H9 (cell line): ENCODE measurements at places on chromosomes 5 and 9. TPM values are rescaled to one million over a fixed set of nuclear protein-coding genes. Genes with fewer than 3 reads are reported as not detected.

LCN15 gene
- 0.61 TPM in 1 of 2 replicates, not detected in the other for total RNA-seq

C5orf63 gene
- 0.55 and 1.2 TPM in 2 replicates for total RNA-seq

PCDHGB1 gene
- total RNA-seq: 5.0 and 5.2 TPM in 2 replicates

PCDHGB2 gene
- 3.2 and 3.8 TPM in 2 replicates for total RNA-seq

- H3K27me3 ChIP-seq: no peaks in the 10 kb centered on the region
- DNase-seq: no peak
- H3K36me3 ChIP-seq: no peaks in the 10 kb centered on the region
- H3K27ac ChIP-seq: no peak overlapping the region
- H3K4me1 ChIP-seq: no peaks in the 10 kb centered on the region
- no peak overlapping the region for H3K4me3 ChIP-seq
Observed at GRCh38 chr5:116681334-116682013, 106.9 kb upstream of the SEMA6A start.

GRCh38 chr9:100499866-100500265, 26.9 kb downstream of the TMEFF1 start:
- H3K27ac ChIP-seq: no peak overlapping the region
- H3K4me1 ChIP-seq: peaks cover 2% of the 10 kb centered on the region
- H3K36me3 ChIP-seq: peaks cover 45% of the 10 kb centered on the region
- DNase-seq: no peak

GRCh38 chr5:75964008-75964407, 119.2 kb upstream of the SV2C start:
- no peak overlapping the region for H3K4me3 ChIP-seq
- no peaks in the 10 kb centered on the region; the same call in 1 of the 2 replicates for H3K27me3 ChIP-seq
- DNase-seq: no peak
- H3K36me3 ChIP-seq: peaks cover 11% of the 10 kb centered on the region
- no peaks in the 10 kb centered on the region for H3K4me1 ChIP-seq

GRCh38 chr5:112923148-112923917, 1.3 kb upstream of the REEP5 start:
- H3K4me1 ChIP-seq: no peaks in the 10 kb centered on the region
- no peaks in the 10 kb centered on the region for H3K27me3 ChIP-seq
- H3K27ac ChIP-seq: no peak overlapping the region
- H3K36me3 ChIP-seq: peaks cover 17% of the 10 kb centered on the region
- DNase-seq: peak; percentile 31

- no peak overlapping the region for H3K27ac ChIP-seq
- no peaks in the 10 kb centered on the region for H3K27me3 ChIP-seq
- DNase-seq: no peak
- peaks cover 8% of the 10 kb centered on the region; the same call in 1 of the 2 replicates for H3K4me1 ChIP-seq
Observed at GRCh38 chr9:82894961-82895821, 167.8 kb downstream of the RASEF start.

DNA sequence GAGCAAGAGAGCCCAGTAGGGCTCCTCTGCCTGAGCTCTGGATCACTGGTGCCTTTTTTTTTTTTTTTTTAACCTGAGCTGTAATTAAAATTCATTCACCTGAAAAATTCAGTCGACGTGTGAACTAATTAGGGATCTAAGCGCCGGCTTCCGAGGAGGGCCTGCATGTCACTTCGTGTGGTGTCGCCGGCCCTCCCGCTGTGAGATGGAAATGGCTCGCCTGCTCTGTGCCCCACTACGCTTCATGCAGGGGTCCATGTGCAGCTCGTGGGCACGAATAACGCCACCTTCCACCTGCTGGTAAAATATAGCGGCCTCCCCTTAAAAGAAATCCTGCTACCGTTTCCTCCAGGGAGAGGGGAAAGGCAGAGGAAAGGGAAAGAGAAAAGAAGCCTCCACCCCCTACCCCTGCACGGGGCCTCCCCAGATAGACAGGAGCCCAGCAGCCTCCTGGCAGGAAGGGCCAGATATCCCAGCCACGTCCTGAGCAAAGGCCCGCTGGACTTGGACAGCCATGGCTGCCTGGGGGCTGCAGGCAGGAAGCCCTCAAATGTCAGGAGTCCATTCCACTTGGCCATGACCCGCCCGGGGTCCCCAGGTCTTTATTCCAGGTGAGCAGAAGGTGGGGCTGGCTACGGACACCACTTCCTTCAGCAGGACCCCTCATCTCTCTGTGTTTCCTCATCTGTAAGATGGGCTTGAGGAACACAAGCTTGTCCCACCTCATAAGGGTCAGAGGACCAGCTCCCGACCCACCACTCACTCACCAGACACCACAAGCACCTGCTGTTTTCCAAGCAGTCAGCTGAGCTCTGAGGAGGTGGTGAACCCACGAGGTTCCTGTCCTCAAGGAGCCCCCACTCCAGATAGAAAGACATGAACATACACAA, 38.2 kb upstream of the ZNF354A start:
- no peak overlapping the region for H3K27ac ChIP-seq
- H3K4me1 ChIP-seq: no peaks in the 10 kb centered on the region
- H3K27me3 ChIP-seq: no peaks in the 10 kb centered on the region
- H3K4me3 ChIP-seq: no peak overlapping the region

- H3K4me1 ChIP-seq: peaks cover 2% of the 10 kb centered on the region; the same call in 1 of the 2 replicates
- no peak overlapping the region for H3K27ac ChIP-seq
- DNase-seq: no peak
- no peaks in the 10 kb centered on the region for H3K27me3 ChIP-seq
- H3K36me3 ChIP-seq: no peaks in the 10 kb centered on the region
Observed at GRCh38 chr5:145543968-145544367, 291.2 kb downstream of the PRELID2 start.

GRCh38 chr5:144451187-144451973, 280.7 kb downstream of the KCTD16 start:
- H3K27ac ChIP-seq: no peak overlapping the region
- no peaks in the 10 kb centered on the region for H3K4me1 ChIP-seq
- no peak for DNase-seq
- H3K27me3 ChIP-seq: no peaks in the 10 kb centered on the region
- H3K36me3 ChIP-seq: no peaks in the 10 kb centered on the region

GRCh38 chr5:63121471-63121870, 542.9 kb downstream of the LRRC70 start:
- no peak for DNase-seq
- H3K27ac ChIP-seq: no peak overlapping the region
- H3K4me3 ChIP-seq: no peak overlapping the region
- H3K4me1 ChIP-seq: no peaks in the 10 kb centered on the region; the same call in none of the 2 replicates
- no peaks in the 10 kb centered on the region; the same call in 2 of the 3 replicates for H3K36me3 ChIP-seq

GRCh38 chr5:169832845-169833244, 147.4 kb downstream of the INSYN2B start:
- H3K27me3 ChIP-seq: no peaks in the 10 kb centered on the region
- H3K36me3 ChIP-seq: no peaks in the 10 kb centered on the region
- no peak for DNase-seq
- no peak overlapping the region for H3K27ac ChIP-seq
- no peaks in the 10 kb centered on the region for H3K4me1 ChIP-seq

- H3K4me3 ChIP-seq: peak overlapping the region; percentile 18; the same call in 1 of the 3 replicates
- peaks cover 20% of the 10 kb centered on the region for H3K36me3 ChIP-seq
- H3K27me3 ChIP-seq: no peaks in the 10 kb centered on the region
- H3K27ac ChIP-seq: no peak overlapping the region
- DNase-seq: peak; percentile 43
- peaks cover 7% of the 10 kb centered on the region; the same call in 1 of the 2 replicates for H3K4me1 ChIP-seq
Observed at GRCh38 chr5:74433255-74433895, 207.2 kb downstream of the ENC1 start.

- no peaks in the 10 kb centered on the region for H3K4me1 ChIP-seq
- DNase-seq: no peak
- no peak overlapping the region for H3K4me3 ChIP-seq
- H3K36me3 ChIP-seq: no peaks in the 10 kb centered on the region; the same call in 1 of the 2 replicates
- no peaks in the 10 kb centered on the region for H3K27me3 ChIP-seq
- no peak overlapping the region for H3K27ac ChIP-seq
Observed at GRCh38 chr9:116653348-116654058, 33.6 kb upstream of the TRIM32 start.

GRCh38 chr5:31361234-31361633, 167.7 kb downstream of the CDH6 start:
- no peaks in the 10 kb centered on the region for H3K27me3 ChIP-seq
- no peak overlapping the region for H3K27ac ChIP-seq
- H3K36me3 ChIP-seq: peaks cover 1% of the 10 kb centered on the region; the same call in 2 of the 3 replicates
- DNase-seq: no peak
- peaks cover 3% of the 10 kb centered on the region; the same call in 1 of the 2 replicates for H3K4me1 ChIP-seq
- H3K4me3 ChIP-seq: no peak overlapping the region

- no peaks in the 10 kb centered on the region for H3K27me3 ChIP-seq
- H3K36me3 ChIP-seq: peaks cover 2% of the 10 kb centered on the region; the same call in 2 of the 3 replicates
- no peak for DNase-seq
- no peak overlapping the region for H3K27ac ChIP-seq
- peak overlapping the region; percentile 30; the same call in 1 of the 2 replicates for H3K4me3 ChIP-seq
- H3K4me1 ChIP-seq: peaks cover 3% of the 10 kb centered on the region; the same call in 1 of the 2 replicates
Observed at GRCh38 chr5:177353093-177353492, 1.6 kb upstream of the LMAN2 start.

DNA sequence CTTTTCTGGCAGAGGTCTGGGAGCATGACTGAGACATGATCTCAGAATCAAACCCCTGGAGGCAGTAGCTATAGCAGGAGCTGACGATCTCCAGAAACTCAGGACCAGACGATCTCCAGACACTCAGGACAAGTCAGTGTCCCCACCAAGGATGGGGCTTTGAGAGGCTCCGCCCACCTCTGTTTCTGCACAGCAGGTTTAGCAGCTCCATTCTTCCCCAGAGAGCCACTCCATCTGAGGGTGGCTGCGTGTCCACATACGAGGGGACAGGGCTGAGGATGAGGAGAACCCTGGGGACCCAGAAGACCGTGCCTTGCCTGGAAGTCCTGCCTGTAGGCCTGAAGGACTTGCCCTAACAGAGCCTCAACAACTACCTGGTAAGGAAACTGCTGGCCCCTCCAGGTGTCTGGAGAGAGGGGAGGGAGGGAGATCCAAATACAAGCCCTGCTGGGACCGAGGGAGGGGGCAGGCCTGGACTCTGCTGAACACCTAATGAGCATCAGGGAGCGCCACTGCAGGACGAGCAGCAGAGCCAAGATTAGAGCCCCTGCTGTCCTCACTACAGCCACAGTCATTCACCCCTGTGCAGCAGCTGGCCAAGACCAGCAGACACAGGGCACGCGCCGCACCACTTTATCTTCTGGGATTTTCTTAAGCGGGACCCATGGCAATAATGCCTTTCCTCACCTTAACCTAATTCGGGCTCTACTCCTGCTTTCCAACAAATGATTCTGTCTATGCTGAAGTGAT, at the start of gene GABRP:
GABRP (plus strand) TSS at position 228 of the 750 bp plus-strand sequence. CDS start 4,891 bp downstream, outside the sequence.
- H3K4me1 ChIP-seq: no peaks in the 10 kb centered on the region
- H3K27ac ChIP-seq: no peak within 1 kb of the TSS
- H3K27me3 ChIP-seq: no peaks in the 10 kb centered on the region
- H3K4me3 ChIP-seq: no peak within 1 kb of the TSS

DNA sequence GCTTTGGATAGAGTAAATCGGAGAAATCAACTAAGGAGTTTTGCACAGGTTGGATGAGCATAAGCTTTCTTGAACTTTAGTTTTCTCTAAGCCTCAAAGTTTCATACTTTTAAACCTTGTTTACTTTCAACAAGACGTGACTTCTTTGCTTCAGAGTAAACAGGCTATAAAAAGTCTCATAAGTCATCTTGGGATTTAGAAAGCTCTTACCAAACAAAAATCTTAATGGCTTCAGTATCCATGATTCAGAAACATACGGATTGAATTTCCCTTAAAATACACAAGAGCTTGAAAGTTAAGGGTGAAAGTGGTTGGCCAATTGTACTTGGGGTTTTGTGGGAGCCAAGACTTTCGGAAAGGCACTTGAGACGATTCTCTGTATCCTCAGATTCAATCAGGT, 270.9 kb upstream of the ANKH start:
- H3K36me3 ChIP-seq: no peaks in the 10 kb centered on the region
- no peak overlapping the region for H3K27ac ChIP-seq
- DNase-seq: no peak

DNA sequence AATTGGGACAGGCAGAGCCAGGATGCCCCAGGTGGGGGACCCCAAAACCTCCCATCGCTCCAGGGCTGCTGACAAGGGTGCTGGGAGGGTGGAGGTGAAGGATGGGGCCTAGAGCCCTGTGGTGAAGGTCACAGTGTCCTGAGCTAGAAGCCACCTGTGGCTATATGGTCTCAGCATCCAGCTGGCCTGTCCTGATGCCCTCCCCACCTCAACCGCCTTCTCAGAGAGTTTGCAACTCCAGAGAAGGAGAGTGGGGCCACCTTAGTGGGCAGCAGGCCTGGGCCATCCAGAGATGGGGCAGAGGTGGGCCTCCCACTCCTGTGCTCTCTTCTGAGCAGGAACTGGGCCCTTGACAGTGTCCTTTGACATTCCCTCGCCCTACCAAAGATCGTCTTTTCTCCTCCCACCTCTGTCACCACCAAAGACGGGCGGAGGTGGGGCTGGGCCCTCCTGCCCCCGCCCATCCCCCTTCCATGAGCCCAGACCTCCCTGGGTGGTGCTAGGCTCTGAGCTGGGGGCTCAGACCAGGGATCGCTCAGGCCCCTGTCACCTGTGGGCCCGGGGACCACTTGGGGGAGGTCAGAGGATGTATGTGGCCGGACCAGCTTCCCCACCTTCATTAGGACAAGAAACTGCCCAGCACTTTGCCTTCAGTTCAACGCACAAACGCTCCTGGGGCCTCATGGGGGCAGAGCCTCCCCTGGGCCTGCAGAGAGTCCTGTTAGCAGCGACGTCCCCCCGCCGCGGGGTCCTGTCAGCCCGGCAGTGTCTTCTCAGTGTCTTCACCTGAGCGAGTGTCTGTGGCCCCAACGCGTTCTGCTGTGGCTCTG, 10.0 kb upstream of the DOLPP1 start:
- no peaks in the 10 kb centered on the region for H3K27me3 ChIP-seq
- H3K36me3 ChIP-seq: peaks cover 22% of the 10 kb centered on the region
- peak; percentile 47 for DNase-seq
- H3K27ac ChIP-seq: no peak overlapping the region

DNA sequence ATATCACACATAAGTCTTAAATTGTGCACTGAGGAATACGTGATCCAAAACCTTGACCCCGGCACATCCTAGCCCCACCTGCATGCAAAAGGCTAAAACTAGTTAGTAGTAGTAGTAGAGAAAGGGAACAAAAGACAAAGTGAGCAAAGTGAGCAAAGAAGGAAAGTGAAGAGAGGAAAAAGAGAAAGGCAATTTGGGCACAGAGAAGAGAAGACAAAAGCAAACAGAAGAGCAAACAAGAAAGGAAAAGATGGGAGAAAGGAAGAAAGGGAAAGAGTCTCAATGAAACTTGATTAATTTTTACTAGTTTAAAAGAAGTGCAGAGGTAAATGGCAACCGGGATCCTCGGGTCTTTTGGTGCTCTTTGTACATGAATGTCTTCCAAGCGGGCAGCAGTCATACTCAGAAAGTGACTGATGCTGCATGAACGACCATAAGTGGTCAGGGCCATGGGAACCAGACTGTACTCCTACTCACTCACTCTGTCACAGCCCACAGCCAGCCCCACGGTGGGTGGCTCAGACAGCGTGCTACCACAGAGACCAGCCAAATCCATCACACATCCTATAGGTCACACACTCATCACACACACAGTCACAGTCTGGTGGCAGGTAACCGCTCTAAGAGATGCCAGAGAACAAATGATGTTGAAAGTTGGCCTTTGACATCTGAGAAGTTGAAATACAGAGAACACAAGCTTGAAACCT, 203.9 kb downstream of the FBN2 start:
- H3K4me1 ChIP-seq: no peaks in the 10 kb centered on the region
